Posterior vena cava (tissue), 2 donors: ENCODE measurements at places on chromosomes 4 and X. TPM values are rescaled to one million over a fixed set of nuclear protein-coding genes. Genes with fewer than 3 reads are reported as not detected.

- peak; percentile 81 for DNase-seq
Observed at GRCh38 chr4:54067166-54067565, 2.8 kb upstream of the CHIC2 start.

- no peak for DNase-seq
Observed at GRCh38 chr4:176270669-176271068, 1.6 kb upstream of the ASB5 start.

GRCh38 chr4:76306882-76307659 is 538 bp downstream of the STBD1 start:
- DNase-seq = peak; percentile 85

Gene VCX3B
- total RNA-seq = not detected
